ENCODE measurements at places on chromosomes 13 and 19.

DNA sequence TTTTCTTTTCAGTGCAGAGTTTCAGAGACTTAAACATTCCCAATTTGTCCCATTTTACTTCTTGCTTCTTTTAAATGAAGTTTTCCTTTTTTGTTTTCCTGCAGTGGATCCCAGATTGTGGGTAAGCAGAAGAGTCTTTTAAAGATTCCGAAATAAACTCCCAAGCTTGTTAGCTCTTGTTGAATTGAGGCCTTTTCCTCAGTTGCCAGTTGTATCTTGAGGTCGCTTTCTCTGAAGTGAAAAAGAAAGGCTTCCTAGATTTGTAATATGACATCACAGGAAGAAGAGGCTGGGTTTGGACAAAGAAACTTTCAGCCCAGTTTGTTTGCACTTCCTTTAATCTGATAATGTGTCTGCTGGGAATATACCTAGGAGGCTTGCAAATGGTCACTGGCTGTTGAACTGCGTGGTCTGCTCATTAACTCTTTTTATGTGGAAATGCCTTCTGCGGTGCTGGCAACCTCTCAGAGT, at the start of gene LPAR6:
Gene LPAR6 (minus strand): TSS at position 233 of the 471 bp plus-strand sequence. CDS start 690 bp downstream, outside the sequence.
- DNase-seq, result no peak

DNA sequence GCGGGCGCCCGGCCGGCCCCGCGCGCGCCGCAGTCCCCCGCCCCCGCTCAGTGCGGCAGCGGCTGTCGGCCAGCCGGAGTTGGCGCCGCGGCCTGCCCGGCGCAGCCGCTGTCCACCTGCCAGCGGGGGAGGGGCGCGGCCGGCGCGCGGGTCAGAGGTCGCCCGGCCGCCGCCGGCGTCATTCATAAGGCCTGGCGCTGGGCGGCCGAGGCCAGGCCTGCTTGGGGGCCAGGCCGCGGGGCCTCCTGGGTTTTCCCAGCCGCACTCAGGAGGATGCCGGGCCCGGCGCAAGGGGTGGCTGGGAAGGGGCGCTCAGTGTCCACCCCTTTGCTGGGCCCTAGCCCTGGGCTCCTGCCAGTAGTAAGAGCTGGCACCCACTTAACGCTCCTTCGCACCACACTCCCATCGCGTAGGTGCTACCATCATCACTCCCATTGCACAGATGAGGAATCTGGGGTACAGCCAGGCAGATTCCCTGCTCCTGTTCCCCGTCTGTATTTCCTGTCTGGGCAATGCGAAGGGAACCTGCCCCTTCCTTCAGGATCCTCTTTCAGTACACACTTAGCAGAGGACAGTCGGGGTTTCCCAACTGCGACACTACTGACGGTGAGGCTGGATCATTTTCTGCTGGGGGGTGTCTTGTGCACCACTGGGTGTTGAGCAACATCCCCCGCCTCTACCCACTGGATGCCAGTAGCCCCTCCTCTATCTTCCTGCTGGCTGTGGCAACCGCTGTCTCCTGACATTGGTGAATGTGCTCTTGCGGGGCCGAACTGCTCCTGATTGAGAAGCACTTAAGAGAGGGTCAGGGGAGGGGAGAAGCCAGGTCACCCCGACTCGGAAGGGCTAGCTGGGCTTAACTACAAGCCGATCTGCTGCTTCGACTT, 846 bp upstream of the PRKACA start:
- peak; percentile 73 for DNase-seq

GRCh38 chr13:29846475-29847256, 3.8 kb downstream of the UBL3 start:
- no peak for DNase-seq

DNA sequence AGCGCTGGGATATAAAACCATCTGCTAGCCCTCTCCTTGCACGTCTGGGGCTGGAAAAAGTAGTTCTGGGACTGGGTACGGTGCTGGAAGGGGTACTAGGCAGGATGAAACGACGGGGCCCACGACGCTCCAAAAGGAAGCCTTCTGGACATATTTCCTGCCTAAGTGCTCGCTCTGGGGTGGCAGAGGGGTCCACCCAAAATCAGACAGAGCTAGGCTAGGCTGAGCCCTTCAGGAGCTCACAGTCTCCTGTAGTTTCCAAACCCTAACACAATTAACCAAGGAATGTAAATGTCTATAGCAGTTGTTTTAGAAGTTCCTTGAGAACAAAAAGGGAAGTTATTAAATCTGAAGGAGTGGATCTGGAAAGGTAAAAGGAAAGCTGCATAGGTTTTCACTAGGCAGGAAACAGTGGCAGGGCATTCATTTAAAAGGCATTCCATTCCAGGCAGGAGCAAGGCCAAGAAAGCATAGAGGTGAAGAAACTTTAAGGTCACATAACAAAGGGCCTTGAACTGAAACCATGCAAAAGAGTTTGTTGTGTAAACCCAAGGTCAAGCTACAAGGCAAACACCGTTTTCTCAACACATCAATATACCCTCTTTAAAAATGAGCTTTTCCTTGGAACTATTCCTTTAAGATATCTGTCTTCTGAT, 634 bp upstream of the DIAPH3 start:
- no peak for DNase-seq

DNA sequence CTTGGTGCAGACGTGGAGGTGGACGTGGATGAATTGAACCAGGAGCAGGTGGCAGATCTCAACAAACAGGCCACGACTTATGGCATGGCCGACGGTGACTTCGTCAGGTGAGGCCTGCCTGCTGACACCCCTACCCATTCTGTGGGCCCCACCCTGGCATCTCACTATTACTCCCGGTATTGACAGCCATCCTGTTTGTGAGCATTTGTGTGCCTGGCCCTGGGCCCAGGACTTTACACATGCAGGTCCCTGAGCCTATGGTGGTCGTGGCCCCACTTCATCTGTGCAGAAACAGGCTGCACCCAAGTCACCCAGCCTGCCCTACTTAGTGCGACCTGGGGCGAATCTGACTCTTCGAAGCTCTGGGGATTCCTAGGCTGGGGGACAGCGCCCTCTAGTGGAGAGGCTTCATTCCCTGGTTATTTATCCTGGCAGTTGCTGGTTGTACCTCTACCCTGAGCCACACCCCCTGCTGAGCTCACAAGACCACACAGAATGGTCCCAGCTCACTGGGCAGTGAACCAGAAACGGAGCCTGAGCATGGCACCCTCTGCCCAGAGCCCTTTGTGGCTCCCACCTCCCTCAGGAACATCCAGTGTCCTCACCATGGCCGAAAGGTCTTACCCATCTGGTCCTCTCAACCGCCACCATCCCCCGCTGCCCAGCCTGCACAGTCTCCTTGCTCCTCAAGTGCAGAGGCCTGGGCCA, 16.9 kb downstream of the ZNF296 start:
- peak; percentile 87 for DNase-seq

DNA sequence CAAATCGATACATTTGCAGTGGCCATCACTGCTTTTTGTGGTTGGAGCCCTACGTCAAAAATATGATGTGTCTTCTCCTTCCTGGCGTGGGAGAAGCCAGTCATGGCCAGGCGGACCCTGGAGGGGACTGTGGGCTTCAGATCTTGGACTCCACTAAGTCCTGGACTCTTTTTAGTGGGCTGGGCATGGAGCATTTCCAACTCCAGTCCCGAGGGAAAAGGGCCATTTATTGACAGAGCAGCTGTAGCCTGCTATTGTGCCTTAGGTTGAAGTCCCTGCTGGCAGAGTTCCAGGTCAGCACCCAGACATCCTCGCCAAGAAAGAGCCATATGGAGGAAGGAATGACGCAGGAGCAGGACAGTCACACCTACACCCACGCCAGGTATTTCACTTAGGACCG, 179.2 kb upstream of the ZNF507 start:
- DNase-seq, result no peak

DNA sequence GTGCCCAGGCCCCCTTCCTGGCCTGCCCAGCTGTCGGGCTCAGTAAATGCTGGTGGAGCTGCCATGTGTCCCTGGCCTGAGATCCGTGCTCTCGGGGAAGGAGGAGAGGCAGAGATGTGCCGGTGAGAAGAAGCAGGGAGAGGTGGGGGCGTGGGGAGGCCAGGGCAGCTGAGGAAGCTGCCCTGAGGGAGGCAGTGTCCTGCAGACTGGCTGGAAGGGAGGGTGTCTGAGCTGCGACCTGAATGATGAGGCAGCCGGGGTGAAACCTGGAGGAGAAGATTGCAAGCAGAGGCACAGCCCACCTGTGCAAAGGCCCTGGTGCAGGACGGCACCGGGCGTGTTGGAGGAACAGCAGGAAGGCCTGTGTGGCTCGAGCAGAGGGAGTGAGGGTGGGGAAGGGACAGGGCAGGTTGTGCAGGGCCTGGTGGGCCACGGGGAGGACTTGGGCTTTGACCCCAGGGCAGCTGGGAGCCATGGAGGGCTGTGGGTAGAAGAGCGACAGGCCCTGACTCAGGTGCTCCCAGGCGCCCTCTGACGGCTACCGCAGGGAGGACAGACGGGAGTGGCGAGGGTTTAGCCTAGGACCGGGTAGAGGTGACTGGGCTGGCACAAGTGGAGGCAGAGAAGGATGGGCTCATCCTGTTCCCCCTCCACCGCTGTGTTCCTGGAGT, 14.0 kb upstream of the CELF5 start:
- DNase-seq, result peak; percentile 72

DNA sequence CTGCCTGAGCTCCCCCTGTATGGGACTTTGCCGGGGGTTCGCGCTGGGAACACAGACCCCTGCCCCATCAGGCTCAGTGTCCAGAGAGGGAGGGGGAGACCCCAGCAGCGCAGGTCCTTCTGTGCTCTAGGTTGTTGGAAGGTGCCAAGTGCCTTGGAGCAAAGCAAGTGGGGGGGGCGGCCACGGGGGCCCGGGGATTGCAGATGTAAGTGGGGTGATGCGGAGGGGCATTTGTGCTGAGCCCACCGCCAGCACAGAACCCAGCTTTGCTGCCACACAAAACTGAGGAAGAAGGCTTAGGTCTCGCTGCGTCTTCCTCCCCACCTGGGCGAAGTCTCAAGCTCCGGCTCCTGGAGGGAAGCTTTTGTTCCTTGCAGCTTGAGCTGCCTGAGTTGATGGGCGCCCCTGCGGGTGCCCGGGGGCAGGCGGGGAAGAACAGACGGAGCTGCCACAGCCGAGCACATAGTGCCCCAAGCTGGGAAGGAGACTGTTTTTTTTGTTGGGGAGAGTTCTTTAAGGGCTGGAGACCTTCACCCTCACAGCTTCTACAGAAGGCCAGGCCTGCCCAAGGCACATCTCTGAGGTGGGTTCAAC, 1.5 kb upstream of the NTN5 start:
- no peak for DNase-seq

DNA sequence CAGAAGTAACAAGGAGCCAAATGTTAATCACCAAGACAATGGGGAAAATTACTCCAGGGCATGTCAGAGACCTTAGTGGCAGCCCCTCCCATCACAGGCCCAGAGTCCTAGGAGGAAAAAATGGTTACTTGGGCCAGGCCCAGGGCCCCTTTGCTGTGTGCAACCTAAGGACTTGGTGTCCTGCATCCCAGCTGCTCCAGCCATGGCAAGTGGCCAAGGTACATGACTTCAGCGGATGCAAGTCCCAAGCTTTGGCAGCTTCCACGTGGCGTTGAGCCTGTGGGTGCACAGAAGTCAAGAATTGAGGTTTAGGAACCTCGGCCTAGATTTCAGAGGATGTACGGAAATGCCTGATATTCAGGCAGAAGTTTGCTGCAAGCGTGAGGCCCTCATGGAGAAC, 46.7 kb downstream of the OR10H4 start:
- DNase-seq, result no peak

- no peak for DNase-seq
These were observed 730.7 kb downstream of the UQCRFS1 start for GRCh38 chr19:28482221-28482620.

GRCh38 chr19:30158067-30158892, 213.9 kb upstream of the ZNF536 start:
- DNase-seq, result no peak

- DNase-seq, result no peak
These were observed 147.6 kb downstream of the RBM26 start for GRCh38 chr13:79258489-79258888.

DNA sequence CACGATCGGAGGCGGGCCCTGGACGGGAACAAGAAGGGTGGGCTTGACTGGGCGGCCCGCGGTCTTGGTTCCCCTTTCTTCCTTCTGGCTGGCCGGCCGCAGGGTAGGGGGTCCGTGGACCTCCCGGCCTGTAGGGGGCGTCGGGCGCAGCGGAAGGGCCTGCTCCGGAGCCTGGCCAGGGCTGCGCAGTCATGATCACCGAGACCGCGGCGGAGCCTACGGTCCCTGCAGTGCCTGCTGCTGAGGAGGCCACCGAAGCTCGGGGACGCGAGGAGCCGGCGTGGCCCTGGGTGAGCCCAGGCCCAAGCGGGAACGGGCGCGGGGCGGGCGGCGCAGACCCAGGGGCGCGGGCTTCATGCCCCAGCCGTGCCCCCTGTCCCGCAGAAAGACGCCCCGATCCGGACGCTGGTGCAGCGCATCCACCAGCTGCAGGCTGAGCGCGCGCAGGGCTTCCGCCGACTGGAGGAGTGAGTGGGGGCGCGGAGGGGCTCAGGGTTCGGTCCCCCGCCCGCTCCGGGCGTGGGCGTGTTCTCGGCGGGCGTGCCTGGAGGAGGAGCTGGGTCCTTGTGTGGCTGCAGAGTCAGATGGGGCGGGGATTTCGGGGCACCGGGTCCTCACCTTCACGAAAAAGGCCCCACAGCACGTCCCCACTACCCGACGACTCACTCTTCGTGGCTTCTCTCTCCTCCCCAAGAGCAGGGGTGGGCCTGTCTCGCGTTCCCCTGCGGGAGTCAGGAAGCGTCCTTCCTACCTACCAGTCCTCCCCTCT, at the start of gene REX1BD:
Gene REX1BD (plus strand): TSS at position 188 of the 769 bp plus-strand sequence. CDS start 4 bp downstream, at position 192.
- DNase-seq, result peak; percentile 84

- DNase-seq, result no peak
These were observed 2.9 kb upstream of the CSNK1G2 start for GRCh38 chr19:1938071-1938470.

GRCh38 chr19:14525729-14526128, 3.7 kb upstream of the TECR start:
- no peak for DNase-seq

GRCh38 chr13:95269756-95270155, 31.5 kb downstream of the ABCC4 start:
- no peak for DNase-seq

- peak; percentile 26 for DNase-seq
These were observed 133.9 kb upstream of the WASF3 start for GRCh38 chr13:26423629-26424028.

- no peak for DNase-seq
These were observed 63.5 kb upstream of the HMGB1 start for GRCh38 chr13:30529085-30529834.

DNA sequence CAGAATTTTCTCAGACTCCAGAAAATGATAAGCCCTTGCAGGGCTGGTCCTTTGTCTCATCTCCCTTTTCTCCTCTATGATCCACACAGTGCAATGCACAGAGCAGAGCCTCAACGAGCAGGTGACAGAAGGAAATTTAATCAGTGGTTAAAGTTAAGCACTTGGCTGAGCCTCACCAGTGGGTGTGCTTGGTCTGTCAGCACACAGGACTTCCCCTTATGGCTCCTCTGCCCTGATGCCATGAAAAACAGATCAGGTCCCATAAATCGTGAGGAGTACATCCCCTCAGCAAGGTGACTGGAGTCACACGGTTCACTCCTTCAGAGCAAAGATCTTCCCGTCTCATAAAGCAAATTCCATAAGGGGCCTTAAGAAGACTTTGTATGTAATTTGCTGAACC, 818.2 kb downstream of the UQCRFS1 start:
- no peak for DNase-seq

- DNase-seq, result no peak
These were observed 243.0 kb downstream of the PCDH17 start for GRCh38 chr13:57874530-57874929.

GRCh38 chr13:78827471-78827870, 168.5 kb upstream of the OBI1 start:
- no peak for DNase-seq
